ENCODE measurements at places on chromosomes 7 and 10.

DNA sequence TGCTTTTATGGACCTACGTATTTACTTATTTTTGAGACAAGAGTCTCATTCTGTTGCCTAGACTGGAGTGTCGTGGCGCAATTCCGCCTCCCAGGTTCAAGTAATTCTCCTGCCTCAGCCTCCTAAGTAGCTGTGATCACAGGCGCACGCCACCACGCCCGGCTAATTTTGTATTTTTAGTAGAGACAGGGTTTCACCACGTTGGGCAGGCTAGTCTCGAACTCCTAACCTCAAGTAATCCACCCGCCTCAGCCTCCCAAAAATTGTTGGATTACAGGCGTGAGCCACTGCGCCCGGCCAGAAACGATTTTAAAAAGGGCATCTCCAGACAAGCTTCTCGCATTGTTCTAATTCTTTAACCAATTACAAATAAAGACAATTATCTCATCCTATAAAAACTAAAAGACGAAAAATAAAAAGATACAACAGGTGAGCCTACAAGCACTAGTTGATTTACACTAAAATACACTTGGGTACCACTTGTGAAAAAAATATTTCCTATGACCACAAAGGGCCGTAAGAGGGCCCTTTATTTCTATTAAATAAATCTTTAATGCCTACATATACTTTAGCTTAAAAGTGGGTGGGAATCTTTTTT is 2.4 kb downstream of the TRA2A start:
- no peak for DNase-seq

GRCh38 chr7:78248867-78249266 is 450.3 kb downstream of the PHTF2 start:
- no peak for DNase-seq

DNA sequence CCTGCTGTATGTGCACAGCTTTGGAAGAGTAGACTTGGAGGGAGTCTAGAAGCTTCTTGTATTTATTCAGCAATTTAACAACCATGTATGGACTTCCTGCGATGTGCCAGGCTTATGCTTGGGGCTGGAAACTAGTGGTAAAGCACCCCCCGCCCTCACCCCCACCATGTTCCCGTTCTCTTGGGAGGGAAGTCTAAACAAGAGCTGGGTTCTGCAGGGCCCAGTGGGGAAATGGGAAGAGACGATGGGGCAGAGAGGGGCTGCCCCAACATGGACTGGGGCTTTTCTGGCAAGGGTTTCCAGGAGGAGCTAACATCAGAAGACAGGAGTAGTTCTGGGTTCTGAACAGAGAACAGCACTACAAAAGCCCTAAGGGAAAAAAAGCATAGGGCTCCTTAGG is 8.0 kb downstream of the RASSF4 start:
- DNase-seq, result no peak

GRCh38 chr10:64867501-64867962 is 1346.3 kb downstream of the REEP3 start:
- no peak for DNase-seq

DNA sequence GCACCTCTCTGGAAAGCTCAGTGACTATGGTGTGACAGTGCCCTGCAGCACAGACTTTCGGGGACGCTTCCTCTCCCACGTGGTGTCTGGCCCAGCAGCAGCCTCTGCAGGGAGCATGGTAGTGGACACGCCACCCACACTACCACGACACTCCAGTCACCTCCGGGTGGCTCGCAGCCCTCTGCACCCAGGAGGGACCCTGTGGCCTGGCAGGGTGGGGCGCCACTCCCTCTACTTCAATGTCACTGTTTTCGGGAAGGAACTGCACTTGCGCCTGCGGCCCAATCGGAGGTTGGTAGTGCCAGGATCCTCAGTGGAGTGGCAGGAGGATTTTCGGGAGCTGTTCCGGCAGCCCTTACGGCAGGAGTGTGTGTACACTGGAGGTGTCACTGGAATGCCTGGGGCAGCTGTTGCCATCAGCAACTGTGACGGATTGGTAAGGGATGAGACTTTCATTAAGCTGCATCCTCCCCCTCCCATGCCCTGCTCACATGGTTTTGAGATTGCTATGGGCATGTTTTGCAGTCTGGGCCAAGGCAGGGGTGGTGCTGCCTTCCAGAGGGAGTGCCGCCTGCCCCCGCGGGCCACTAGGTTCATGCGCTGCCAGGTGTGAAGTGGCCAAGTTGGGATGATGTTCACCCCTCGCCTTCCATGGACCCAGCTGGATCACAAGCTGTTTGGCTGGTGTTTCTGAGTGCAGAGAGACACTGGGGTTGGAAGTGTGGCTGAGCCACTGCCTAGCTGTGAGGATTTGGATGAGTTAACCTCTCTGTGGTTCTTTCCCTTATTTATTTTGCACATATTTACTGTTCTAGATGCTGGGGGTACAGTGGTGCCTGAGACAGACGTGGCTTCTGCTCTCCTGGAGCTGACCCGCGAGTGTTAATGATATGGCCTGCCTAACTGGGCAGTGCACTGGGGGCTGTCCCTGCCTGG is 2.5 kb downstream of the ADAMTS14 start:
- DNase-seq, result no peak

GRCh38 chr10:109931163-109931562 is 7.9 kb upstream of the XPNPEP1 start:
- DNase-seq, result no peak

DNA sequence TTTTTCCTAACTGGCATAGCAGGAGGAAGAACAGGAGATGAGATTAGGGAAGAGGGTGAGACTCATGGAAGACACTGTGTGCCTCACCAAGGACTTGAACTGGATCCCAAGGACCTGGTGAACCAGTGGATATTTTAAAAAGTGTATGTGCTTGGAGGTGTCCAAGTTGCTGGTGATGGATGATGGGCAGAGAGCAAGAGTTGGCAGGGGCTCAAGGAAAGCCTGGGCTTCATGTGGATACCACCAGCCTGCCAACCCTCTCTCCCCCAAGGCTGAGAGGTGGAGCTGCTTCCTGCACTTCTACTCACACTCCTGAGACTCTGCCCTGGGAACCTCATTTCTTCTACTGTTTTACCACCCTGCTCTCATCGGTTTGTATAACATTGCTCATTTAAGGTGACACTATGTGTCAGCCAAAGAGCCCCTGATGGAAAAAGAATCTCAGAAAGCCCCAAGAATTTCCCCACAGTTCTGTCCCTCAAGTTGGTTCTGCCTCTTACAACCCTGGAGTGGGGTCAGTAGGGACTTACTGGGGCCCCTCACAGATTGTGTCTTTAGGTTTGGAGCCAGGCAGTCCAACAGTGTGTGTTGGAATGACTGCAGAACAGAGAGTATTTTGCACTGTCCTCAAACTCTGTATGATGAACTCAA is 56.2 kb upstream of the PDCD4 start:
- DNase-seq, result no peak

DNA sequence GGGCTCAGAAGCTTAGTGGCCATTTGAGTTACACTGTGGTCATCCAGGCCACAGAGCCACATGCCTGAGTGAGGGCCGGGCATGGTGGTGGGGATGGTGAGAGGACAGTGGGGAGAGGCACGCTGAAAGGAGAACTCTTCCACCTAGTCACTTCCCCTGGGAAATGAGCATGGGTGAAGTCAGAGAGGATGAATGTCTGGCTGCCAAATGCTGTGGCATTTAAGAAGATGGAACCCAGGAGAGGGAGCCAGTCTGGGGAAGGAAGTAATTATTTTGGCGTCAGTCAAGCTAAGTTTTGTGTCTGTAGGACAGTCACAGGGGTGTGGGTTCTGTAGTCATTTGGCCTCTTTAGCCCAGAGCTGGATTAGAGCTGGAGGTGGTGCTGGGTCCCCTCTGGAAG is 86.0 kb upstream of the PODXL start:
- no peak for DNase-seq

DNA sequence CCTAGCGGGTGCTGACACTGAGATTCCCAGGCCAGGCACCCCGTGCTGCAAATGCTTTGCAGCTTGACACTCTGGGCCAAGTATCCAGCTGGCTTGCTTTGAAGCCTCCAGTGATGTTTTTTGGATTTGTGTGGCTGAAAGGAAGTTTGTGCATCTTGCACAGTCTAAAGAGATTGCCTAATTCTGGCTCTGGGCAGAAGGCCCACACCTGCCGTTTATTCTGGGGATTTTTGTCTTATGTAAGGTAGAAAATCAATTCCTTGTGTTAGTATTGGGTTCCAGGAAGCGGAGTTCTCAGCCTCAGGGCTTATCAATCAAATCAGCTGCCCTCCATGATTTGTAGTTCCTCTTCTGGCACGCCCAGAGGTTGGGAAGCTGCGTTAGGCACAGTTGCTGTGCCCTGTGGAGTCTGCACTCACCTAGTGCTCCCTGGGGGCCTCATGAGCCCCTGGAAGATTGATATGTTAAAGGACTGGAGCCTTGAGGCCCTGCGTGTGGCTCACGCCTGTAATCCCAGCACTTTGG is 8.4 kb upstream of the PURB start:
- no peak for DNase-seq

DNA sequence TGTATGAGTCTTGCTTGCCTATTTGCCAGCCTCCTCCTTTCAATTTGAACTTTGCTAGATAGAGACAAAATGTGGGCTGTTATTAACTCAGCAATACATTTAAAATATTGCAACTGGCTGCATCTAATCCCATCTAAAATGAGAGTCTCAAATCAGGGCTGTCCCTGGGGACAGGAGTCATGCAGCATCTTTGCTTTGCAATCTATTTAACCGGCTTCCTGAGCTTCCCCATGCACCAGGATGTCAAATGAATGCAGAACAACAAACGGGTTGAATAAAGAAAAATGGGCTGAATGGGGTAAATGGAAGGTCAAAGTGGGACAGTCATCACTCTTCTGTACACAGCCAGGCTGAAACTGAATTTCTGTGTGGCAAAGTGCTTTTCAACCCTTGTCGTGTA is 89.2 kb downstream of the AOAH start:
- no peak for DNase-seq

DNA sequence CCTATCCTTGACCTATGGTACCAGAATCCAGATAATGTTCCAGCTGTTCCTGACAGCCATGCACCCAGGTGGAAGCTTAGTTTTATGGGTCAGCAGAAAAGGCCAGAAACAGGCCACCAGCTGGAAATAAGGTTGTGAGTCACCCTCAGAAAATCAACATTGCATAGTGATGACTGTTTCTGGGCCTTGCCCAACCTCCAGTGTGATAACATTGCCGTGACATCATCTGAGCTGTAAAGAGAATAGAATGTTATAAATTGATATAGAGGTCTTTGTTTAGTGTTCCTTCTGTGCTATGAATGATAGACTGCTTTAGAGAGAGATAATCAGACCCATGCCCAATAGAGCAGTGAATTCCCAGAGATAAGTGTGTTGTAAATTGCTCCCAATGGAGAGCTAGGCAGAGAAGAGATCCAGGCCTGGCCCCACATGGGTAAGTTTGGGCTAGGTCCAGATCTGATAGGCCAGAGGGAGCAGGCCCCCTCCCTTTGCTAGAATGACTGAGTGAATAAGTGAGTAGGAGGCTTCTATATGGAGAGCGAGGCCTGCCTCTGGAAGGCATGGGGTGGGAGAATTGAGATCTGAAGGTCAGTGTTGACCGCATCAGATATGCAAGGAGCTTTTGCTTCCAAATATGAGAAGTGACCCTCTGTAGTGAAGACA is 14.2 kb upstream of the HPS1 start:
- peak; percentile 80 for DNase-seq

DNA sequence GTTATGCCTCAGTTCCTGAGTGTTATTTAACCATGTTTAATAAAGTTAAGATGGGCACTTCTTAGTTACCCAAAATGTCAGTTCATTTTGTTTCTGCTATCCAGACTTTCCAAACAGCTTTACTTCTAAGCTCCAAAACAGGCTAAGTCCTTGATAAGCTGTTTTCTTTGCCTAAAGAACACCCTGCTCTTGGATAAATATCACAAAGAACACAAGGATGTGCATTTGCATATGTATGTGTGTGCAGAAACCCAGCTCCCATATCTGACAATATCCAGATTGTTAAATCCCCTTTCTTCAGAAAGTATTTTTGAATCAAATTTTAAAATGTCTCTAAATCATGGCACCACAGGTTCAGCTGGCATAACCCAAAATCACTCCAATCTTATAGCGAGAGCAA is 19.6 kb downstream of the FAM13C start:
- DNase-seq, result no peak

- no peak for DNase-seq
Observed at GRCh38 chr7:2580636-2581035, 21.9 kb downstream of the IQCE start.

DNA sequence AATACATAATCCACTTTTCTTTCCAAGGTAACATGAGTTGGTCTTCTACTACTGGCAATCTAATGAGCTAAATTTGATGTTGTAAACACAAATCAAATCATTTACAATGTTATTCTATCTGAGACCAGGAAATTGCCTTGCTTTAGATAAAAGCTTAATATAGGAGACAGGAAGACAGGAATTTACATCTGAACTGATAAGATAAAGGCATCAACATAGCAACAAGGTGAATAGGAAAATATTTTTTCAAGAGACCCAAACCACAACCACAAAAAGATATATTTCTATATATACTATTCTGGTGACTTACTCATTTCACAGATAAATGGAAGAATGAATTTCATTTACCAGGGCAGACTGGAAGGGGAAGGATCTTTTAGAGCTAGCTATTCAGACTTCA is 46.3 kb upstream of the CALCR start:
- DNase-seq, result no peak

GRCh38 chr10:118950190-118950680 is 79.3 kb upstream of the NANOS1 start:
- peak; percentile 14 for DNase-seq

DNA sequence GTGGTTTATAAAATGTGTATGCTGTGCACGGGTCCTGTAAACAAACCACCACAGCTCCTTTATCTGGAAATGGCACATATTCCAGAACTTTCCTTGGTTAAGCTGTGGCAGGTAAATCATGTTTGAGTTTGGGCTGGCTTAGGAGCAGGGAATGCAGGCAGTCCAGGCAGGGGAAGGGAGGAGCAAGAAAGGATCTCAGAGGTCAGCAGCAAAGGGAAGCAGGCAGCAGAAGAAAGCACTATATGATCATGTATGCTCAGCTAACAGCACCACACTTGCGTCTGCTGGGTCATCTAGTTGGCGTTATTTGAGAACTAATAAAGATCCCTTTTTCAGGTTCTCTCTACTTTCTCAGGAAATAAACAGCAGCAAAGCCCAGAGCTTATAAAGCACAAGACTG is 7.8 kb downstream of the ICA1 start:
- no peak for DNase-seq

DNA sequence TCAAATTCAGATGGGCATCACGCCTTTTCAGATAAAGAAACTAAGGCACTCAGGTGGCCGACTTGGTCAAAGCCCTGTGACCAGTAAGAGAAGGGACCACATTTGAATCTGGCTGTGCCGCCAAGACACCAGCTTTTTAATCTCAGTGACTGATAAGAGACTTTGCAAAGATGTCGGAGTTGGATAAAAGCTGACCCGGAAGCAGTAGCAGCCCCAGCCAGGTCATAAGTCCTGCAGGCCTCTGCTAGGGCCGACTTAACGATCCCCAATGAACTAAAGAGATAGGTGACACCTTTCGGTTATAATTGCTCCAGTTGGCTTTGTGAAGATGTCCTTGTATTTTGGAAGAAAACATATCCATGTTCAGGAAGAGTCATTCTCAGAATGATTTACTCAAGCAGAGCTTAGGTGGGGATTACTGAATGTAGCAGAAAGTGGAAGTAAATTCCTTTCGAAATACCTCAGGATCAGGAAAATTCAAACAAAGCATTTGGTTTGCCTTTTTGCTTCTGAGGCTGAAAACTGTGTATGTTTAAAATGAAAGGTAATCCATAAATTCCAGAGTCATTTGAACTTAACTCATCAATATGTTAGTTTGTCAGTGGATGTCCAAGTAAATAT is 164.2 kb upstream of the PITRM1 start:
- DNase-seq, result no peak

GRCh38 chr10:76432016-76433012 is 1000.9 kb downstream of the LRMDA start:
- peak; percentile 58 for DNase-seq

Measured in HTR-8/SVneo (cell line).